B cell (primary cell): ENCODE measurements at places on chromosomes 3 and 15.

DNA sequence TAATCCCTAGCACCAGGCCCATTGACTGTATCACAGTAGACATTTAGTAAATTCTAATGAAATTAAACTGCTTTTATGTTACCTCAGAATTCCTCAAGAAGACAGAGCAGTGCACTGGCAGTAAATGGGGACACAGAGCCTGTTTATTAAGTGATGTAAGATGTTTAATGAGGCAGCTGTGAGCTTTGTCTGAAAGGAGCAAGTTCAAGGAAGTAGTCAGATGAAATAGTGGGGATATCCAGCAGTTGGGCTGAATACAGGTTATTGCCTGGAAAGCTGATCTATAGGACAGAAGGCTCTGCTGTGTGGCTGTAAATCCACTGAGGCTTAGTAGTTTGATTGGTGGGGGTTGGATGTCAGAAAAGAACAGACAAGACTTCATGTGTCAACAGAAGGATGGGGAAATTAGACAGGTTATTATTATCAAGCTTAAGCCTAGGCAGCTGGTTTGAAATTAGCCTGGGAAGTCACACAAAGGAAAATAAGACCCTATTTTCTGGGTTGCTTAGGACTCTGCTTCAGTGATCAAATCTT, 62.2 kb downstream of the PFN2 start:
- H3K36me3 ChIP-seq, result no peaks in the 10 kb centered on the region
- H3K27ac ChIP-seq, result no peak overlapping the region
- H3K4me3 ChIP-seq, result no peak overlapping the region
- no peaks in the 10 kb centered on the region for H3K27me3 ChIP-seq
- no peak for DNase-seq

DNA sequence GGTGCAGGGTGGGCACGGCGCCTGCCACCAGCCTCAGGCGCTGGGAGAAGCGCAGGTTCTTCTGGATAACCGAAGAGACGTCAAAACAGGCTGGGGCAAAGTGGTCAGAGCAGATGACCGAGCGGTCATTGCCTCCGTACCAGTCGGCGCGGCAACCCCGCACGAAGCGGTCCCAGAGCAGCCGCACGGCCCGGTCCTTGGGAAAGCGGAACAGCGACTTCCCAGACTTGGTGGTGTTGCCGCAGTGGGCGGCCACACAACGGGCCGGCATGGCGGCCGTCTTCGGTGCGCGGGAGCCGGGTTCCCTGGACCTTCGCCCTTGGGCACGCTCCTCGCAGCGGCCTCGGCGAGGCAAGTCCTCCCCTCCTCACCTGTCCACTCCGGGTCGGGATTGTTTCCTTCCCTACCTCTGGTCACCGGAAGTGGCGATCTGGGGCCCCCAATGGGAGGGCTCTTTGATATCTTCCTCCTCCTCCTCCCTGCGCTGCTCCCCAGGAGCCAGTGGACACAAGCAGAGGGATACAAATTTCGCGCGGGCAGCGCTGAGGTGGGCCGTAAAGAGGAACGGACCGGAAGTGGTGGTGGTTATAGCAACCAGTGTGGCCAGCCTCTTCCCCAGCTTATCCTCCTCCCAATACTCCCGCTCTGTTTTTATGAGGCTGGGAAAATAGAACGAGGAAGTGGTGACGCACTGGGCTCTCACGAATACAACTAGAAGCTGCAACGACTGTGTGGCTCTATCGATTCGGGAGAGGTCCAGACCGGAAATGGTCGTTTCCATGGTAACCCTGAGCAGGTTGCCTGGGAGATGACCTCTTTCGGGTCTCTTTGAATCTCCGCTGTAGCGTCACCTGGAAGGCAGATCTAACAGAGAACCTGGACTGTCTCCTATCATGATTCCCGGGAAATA, at the start of the genes LRRC49 and THAP10:
TSS of gene LRRC49 (plus strand) at position 825 of the 910 bp plus-strand sequence. CDS start at position 894, 69 bp downstream.
TSS of gene THAP10 (minus strand) at position 432 of the 910 bp plus-strand sequence. CDS start at position 271, 161 bp downstream.
- no peak within 1 kb of the TSS for H3K27ac ChIP-seq
- peaks cover 19% of the 10 kb centered on the region for H3K4me1 ChIP-seq
- peak within 1 kb of the TSS; percentile 90 for H3K4me3 ChIP-seq
- H3K27me3 ChIP-seq, result peaks cover 14% of the 10 kb centered on the region
- H3K36me3 ChIP-seq, result no peaks in the 10 kb centered on the region

DNA sequence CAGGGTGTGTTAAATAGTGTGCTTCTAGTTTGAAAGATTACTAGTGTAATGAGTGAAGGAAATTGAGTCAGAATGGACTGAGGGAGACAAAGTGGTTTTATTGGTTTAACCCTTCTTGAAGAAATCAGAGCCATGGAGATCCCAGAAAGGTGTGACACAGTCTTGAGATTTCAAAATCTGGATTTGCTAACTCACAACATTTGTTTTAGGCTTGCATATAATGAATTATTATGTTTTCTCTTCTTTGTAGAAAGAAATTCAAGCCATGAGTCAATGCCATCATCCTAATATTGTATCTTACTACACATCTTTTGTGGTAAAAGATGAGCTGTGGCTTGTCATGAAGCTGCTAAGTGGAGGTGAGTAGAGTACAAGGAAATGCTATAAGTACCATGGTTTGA, 25.1 kb downstream of the OXSR1 start:
- H3K27me3 ChIP-seq, result no peaks in the 10 kb centered on the region
- no peak overlapping the region for H3K4me3 ChIP-seq
- no peak overlapping the region for H3K27ac ChIP-seq

GRCh38 chr3:157082305-157082982, 77.5 kb downstream of the CCNL1 start:
- H3K27ac ChIP-seq, result no peak overlapping the region
- peaks cover 11% of the 10 kb centered on the region for H3K4me1 ChIP-seq
- H3K27me3 ChIP-seq, result no peaks in the 10 kb centered on the region
- no peak overlapping the region for H3K4me3 ChIP-seq

- no peak overlapping the region for H3K27ac ChIP-seq
Observed at GRCh38 chr3:43185274-43185982, 79.5 kb upstream of the POMGNT2 start.
